ENCODE measurements at places on chromosomes 2 and 18. TPM values are rescaled to one million over a fixed set of nuclear protein-coding genes. Genes with fewer than 3 reads are reported as not detected.

Gene IL37
- total RNA-seq = not detected

Gene DPP10
- 2.1 TPM for total RNA-seq

Gene CCL20
- total RNA-seq = not detected

Gene OTOF
- 0.19 TPM for total RNA-seq

Gene SLC4A5
- 3.0 TPM for total RNA-seq

Gene SERPINB4
- not detected for total RNA-seq

Gene RAB6C
- total RNA-seq = not detected

Gene ABCG8
- total RNA-seq = not detected

Gene CDK15
- total RNA-seq = not detected

Gene FBXO41
- 3.7 TPM for total RNA-seq

Gene POU3F3
- total RNA-seq = 26.7 TPM

Gene PIEZO2
- total RNA-seq = 17.0 TPM

Gene CHRNG
- not detected for total RNA-seq

Gene KRTCAP3
- 6.9 TPM for total RNA-seq

Gene ZNF385B
- 3.4 TPM for total RNA-seq

Gene IL36RN
- total RNA-seq = not detected

Gene AMER3
- total RNA-seq = 1.4 TPM

Gene FBXO36
- 3.5 TPM for total RNA-seq

Gene DNAH6
- 2.8 TPM for total RNA-seq

Gene NCK2
- total RNA-seq = 67.7 TPM

Gene ADAM23
- 34.0 TPM for total RNA-seq

Gene UGT1A6
- not detected for total RNA-seq

Gene MROH2A
- total RNA-seq = not detected

Gene GPR35
- total RNA-seq = 1.7 TPM

Gene NT5DC4
- not detected for total RNA-seq

Gene RUFY4
- not detected for total RNA-seq

Gene ATOH8
- total RNA-seq = 6.9 TPM

Gene RAB27B
- 0.44 TPM for total RNA-seq

Gene KLF7
- 17.4 TPM for total RNA-seq

Gene MC2R
- total RNA-seq = not detected

All from neural crest cell (in vitro differentiated cells).